ENCODE measurements at places on chromosomes 1 and 21.

DNA sequence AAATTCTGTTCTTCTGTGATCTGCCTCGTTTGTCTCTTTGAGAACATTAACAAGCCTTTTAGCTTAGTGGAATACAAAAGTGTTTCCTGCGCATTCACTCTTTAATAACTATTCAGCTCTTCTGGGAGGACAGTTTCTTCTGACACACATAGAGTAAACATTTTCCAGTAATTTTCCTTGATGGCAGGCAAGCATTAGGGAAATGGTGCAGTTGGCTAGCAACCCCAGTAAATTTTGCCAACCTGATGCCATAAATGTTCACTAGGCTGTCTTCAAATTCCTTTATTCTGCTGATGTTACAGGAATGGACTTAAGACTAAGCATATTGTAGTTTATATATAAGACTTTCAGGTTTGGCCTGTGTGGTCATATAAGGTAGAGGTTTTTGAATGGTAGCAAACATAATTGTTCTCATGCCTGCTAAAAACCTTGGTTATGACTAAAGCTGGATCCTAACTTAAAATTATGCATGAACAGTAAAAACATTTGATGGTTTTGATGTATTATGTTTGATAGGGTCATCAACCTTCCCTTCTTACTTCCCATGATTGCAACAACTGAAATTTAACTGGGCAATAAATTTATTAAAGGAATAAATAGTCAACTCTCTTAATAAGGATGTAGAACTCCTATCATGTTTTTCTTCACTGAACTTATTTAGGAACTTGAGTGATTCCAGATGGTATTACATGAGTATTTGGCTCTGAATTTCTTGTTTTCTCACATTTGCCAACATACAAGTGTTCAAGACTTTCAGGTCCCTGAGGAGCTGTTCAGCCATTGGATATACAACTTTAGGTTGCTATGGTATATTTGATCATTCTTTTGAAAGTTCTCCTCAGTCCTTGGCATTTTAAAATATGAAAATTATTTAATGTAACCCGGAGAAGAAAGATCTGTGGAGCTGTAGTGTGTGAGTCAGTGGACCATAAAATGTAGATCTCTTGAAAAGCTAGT is 223.4 kb downstream of the FMN2 start:
- no peaks in the 10 kb centered on the region for H3K36me3 ChIP-seq
- no peak for DNase-seq
- no peaks in the 10 kb centered on the region for H3K27me3 ChIP-seq
- peak overlapping the region; percentile 83 for H3K27ac ChIP-seq

- no peak overlapping the region for H3K27ac ChIP-seq
- no peak for DNase-seq
- no peaks in the 10 kb centered on the region for H3K27me3 ChIP-seq
- H3K4me3 ChIP-seq: no peak overlapping the region
These were observed 100.1 kb upstream of the AKT3 start for GRCh38 chr1:243950166-243950565.

- H3K4me1 ChIP-seq: no peaks in the 10 kb centered on the region
- no peak overlapping the region for H3K4me3 ChIP-seq
- no peaks in the 10 kb centered on the region for H3K36me3 ChIP-seq
- H3K27ac ChIP-seq: no peak overlapping the region
These were observed 399 bp upstream of the PTPRC start for GRCh38 chr1:198638441-198638840.

DNA sequence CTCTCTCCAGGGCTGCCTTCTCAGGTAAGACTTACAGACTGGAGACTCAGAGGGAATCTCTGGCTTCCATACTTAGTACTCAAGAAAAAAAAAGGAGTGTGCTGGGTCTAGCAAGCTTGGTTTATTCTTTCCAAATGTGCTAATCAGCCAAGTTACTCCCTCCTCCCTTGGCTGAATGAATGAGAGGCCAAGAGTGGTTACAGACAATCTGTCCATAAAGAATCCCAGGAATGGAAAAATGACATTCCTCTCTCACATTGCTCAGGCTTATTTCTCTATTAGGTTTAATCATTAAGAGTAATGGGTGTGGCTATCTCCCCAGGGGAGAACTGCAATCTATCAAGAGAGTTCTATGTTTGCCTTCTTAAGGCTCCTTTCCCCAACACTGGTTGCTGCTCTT is 547.3 kb upstream of the PLXNA2 start:
- no peaks in the 10 kb centered on the region for H3K27me3 ChIP-seq
- no peak for DNase-seq
- no peaks in the 10 kb centered on the region for H3K36me3 ChIP-seq
- H3K27ac ChIP-seq: no peak overlapping the region
- H3K4me3 ChIP-seq: no peak overlapping the region

DNA sequence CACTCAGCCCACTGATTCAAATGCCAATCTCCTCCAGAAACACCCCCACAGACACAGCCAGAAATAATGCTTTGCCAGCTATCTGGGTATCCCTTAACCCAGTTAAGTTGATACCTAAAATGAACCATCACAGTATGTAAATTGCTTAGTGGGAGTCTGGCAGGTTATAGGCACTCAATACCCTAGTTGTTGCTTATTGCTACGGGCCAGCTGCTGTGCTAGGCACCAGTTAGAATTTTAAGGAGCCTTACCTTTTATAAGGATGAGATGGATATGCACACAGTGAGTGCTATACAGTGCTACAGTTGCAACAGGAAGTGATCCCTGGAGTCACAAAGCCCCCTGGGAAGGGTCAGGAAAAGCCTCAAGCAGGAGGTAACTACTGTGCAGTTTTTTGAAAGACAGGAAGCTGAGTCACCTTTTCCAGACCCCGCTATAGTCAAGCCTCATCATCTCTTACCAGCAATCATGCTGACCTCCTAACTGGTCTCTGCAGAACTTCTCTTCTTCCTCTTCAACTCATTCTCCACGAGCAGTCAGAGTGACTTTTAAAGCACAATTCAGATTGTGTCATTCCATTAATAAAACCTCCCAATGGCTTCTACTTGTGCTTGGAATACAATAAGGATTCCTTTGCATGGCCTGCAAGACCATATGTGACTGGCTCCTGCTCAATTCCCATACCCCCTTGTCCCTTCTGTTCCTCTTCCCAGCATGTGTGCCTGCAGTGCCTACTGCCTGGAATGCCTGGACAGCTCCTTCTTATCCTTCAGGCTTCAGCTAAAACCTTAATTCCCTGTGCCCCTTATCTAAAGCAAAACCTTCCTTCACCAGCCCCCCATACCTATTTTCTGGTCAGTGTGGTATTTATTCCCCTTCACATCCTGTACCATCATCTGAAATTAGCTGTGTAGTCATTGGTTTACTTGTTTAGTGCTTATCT is 10.4 kb upstream of the TLR5 start:
- H3K27ac ChIP-seq: no peak overlapping the region
- H3K4me3 ChIP-seq: no peak overlapping the region
- no peaks in the 10 kb centered on the region for H3K27me3 ChIP-seq
- H3K4me1 ChIP-seq: no peaks in the 10 kb centered on the region
